NCI-H446 treated with DMSO at 0.1 percent for 48 hours (cell line): ENCODE measurements at places on chromosomes 13 and 19.

DNA sequence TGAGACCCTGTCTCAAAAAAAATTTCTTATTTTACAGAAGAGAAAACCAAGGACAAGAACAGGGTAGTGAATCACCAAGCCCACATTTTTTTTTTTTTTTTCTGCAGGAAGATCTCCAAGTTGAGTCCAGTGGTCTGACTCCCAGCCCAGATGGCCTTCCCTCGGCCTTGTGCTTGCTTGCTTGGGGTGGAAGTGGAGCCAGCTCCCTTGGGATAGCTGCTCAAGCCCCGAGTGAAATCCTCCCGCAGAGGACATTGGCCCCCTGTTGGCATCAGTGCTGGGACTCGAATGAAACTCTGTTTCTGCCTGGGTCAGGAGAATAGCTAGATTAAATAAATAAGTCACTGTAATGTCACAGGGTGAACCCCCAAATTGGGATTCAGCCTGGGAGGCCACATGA is 9.4 kb upstream of the NUP62 start:
- DNase-seq: no peak

DNA sequence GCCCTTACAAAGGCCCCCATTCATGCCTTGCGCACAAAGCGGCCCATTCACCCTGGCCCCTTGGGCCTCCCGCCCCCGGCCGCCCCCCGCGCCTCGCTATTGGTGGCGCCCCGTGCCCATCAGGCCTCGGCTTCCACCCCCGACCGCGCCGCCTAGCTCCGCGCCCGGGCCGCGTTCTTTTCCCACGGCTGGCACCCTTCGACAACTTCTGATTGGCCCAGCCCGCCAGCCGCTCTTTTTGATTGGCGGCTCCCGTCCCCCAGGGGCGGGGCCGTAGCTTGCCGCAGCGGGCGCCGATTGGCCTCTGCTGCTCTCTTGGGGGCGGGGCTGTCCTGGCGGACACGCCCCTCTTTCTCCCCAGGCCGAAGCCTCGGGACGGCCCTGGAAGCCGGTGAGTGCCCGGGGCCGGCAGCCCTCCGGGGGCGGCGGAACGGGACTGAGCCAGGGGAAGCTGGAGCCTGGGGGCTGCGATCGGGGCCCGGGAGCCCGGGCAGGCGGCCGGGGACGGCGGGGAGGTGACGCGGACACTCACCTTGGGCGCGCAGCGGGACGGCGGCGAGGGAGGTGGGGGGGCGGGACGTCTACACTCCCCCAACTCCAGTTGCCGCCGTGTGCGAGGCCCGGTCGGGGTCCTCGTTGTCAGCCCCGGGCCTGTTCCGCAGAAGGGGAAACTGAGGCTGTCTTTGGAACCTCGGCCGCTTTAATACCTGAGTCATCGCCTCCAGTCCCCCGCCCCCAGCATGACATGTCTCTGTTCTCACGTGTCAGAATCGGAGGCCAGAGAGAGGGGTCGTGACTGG is at the start of gene MYH14:
Gene MYH14, plus strand, starts transcription at position 342 of the 800 bp plus-strand sequence. CDS start 6,744 bp downstream, outside the sequence.
- peak; percentile 83 for DNase-seq

DNA sequence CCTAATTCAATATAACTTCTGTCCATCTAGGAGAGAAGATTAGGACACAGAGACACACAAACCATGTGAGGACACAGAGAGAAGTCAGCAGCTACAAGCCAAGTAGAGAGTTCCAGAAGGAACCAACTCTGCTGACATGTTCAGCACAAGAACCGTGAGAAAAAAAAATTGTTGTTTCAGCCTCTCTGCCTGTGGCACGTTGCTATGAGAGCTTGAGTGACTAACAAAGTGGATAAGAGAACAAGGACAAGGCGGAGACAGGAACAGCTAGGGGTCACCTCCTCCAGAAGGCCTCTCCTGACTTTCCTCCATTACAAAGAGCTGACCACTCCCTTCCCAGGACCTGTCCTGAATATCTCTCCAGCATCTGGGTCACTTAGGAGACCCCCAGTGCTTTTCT is 5.6 kb upstream of the SIGLEC12 start:
- no peak for DNase-seq

DNA sequence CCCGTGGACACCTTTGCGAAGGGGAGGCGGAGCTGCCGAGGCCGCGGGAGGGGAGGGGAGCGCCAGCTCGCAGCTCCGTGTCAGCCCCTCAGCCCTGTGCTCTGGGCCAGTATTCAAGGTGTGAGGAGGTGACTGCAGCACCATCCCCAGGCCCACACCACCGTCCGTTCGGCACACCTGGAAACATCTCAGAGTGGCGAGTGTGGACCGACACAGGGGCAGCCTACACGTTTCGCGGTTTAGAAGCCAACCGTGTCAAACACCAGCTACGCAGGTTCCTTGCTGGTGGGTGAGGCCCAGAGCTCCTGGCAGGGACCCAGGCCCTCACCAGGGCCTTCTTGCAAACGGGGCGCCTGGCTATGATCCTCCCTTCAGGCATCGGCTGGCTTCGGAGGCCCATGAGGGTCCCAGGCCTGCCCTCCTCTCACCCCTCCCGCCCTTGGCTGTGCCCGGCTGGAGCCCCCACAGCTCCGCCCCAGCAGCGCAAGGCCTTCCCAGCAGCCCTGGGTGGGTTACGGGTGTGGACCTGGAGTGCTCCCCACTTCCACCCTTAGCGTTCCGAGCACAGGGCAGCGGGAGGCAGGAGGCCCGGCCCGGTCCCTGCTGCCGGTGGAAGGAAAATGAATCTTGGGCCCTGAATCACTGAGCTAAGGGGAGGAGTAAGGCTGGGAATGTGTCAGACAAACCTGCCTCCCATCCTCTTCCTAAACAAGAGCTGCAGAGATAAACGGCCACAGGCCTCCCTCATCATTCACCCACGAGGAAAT is 1.2 kb downstream of the C13orf46 start:
- DNase-seq: no peak

- no peak for DNase-seq
These were observed 4.5 kb downstream of the SLITRK1 start for GRCh38 chr13:83877651-83878355.
